ENCODE measurements at places on chromosomes 13 and 19.

GRCh38 chr13:110641055-110642015, 26.0 kb downstream of the NAXD start:
- no peak for DNase-seq

- DNase-seq, result no peak
These were observed 46.4 kb downstream of the SOX1 start for GRCh38 chr13:112113348-112113747.

GRCh38 chr13:99526549-99526948, 25.3 kb downstream of the TM9SF2 start:
- no peak for DNase-seq

DNA sequence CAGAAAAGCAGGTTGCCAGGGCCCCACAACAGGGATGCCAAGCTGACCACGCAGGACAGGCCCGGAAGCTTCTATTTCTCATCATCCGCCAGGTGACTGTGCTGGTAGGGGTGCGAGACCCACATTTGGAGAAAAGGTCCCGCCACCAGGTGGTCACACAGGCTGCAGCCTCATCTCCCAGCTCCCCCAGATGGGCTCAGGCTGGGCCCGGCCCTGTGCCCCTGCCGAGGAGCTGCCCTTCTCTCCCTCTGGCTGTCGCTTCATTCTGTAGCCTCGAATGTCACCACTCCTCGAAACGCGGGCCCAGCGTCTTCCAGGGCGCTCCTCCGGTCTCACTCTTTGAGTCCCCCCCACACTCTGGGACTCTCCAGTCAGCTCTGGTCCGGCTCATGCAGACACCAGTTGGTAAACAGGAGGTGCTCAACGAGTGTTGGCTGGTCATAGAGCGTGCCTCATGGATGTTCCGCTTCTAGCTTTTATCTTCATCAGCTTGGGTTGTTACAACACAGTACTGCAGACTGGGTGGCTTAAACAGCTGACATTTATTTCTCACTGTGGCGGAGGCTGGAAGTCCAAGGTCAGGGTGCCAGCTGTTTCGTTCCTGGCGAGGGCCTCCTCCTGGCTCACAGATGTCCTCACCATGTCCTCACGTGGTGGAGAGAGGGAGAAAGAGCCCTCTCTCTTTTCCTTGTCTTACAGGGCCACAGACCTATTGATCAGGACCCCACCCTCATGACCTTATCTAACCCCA, 87.1 kb downstream of the TEX29 start:
- DNase-seq, result no peak

GRCh38 chr13:91406619-91407018, 8.2 kb downstream of the GPC5 start:
- no peak for DNase-seq

All from hepatic stellate cell (primary cell).